KBM-7 (cell line): ENCODE measurements at places on chromosomes 6 and 20.

DNA sequence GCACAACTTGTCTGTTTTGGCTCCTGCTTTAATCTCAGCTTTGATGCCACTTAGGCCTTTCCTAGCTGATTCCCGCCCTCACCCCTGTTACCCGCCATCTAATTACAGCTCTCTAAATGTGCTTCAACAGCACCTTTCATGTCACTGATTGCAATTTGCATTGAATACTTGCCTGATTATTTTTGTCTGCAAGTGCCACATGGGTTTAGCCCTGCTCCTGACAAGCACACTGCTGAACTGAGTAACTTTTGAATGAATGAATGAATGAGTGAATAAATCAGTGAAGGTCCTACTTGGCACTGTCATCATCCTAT lies 591 bp upstream of the DCBLD1 start:
- DNase-seq, result no peak

DNA sequence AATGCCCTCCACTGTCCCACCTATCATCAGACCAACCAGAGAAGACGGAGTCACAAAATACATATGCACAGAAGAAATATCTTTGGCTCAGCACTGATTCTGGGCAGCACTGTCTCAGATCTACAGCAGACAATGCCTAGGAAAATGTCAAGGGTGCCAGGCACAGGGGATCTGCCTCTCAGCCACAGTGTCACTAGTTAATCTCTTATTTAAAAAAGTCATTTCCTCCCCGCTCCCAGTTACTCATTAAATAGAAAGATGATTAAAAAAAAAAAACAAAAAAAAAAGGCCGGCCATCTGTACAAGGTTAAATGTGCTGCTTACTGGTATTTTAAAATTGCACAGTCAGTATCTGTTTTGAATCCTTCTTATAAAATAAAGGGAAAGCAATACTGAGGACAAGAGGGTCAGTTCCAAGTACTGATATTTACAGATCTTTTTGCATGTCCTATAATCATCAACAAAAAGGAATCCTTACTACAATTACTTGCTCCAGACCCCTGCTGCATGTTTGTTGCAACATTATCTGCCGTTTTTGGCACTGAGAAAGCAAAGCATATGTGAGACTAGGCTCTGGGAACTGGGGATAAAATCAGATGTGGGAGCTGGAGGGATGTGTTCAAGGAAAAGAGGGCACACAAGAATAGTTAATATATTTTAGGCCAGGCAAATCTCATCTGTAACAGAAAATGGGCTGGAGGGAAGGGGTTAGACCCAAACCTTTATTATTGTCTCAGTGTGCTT lies 299.3 kb downstream of the KIF16B start:
- no peak for DNase-seq

DNA sequence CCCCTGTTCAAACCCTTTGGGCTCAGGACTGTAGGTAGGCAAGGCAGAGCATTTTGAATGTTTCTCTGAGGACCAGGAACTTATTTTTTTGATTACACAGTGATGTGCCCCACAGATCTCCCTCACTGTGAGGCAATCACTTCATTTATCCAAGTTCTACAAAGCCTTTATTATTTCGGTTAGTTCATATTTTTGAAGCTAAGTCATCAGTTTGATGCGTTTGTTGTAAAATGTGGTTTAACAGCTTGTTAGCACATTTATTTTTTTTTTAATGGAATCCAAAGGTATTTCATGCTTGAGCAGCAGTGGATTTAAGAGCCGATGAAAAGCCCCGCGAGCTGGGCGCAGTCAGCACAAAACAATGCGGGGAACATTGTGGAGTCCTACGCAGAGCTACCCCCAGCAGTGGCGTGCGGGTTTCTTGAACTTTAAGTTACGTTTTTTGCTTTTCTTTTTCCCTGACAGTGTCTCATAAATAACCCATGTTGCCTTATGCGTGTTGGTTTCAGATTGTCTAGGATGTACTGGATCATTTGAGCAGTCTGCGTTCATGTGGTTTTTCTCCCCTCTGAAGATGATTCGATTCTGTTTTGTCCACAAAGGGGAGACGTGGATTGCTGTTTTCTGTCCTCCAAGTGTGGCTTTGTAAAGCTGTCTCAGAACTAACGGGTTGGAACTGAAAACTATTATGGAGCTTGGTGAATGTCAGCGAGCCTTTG lies 233.6 kb upstream of the BMP2 start:
- no peak for DNase-seq

- peak; percentile 71 for DNase-seq
Measured at GRCh38 chr20:51542033-51542570, 417 bp downstream of the NFATC2 start.

- DNase-seq, result no peak
Measured at GRCh38 chr6:18596531-18596835, 209.3 kb downstream of the RNF144B start.

DNA sequence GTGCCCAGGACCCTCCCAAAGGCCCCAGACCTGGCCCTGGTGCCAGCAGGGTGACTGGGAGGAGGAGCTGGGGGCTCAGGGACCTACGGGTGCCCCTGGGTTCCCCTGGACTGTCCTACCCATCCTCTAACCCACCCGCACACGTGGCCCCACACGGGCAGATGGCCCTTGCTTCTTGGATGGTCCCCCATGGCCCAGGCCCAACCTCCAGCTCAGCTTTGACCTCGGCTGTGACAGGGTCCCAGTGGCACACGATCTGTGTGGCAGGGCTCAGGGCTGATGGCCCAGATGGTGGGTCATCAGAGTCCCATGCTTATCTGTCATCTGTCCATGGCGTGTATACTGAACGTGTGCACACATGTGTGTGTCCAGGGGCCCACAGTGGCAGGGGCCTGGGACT lies 4.0 kb downstream of the NTSR1 start:
- no peak for DNase-seq

- DNase-seq, result no peak
Measured at GRCh38 chr20:9457136-9457535, 57.3 kb upstream of the LAMP5 start.

DNA sequence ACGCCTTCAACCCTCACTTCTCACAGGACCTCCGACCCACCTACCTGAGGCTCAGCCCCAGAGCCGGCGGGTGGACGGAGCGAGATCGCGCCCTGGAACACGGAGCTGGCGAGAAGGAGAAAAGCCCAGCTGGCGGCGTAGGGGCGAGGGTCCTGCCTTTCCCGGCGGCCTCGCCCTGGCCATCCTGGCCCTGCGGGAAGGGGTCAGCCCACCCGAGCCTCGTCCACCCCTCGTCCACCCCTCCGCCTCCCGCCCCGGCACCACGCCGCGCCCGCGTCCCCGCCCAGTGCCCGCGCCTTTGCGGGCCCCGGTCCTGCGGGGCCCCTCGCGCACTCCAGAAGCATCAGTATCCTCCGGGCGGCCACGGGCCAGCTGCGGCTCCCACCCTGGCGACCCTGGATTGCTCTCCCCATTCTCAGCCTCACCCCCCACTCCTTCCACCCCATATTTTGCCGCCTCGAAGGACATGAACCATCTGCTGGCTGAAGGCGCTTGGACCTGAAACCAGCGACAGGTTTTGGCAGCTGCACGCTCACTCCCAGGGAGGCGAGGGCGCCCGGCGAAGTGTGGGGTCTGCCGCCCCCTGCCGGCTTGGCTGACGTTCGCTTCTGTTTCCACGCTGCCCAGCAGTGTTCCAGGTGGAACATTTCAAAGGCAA lies 65.1 kb downstream of the PLG start:
- peak; percentile 45 for DNase-seq

DNA sequence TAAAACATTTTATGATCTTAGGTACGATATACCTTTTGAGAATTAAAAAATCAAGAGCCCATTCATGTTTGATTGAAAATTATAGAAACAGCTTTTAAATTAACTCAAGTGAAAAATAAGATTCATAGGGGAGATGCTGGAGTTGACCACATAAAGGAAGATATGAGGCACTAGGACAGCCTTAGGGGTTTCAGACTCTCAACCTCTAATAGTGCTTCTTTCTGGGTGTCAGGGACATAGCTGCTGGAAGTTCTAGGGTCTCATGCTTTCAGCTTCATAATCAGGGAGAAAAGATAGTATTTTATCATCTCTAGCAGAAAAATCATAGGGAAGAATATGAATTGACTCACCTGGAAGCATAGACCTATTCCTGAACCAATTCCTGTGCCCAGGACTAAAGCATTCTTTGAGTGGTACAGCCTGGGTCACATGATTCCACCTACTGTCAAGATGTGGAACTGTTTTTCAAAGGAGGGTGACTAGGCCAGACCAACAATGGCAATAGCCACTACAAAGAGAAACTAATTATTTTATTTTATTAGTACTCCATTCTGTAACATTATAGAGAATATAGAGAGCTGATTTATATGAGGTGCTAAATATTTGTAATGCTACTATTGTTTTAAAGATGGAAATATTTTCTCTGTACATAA lies 27.8 kb upstream of the CENPW start:
- peak; percentile 9 for DNase-seq

DNA sequence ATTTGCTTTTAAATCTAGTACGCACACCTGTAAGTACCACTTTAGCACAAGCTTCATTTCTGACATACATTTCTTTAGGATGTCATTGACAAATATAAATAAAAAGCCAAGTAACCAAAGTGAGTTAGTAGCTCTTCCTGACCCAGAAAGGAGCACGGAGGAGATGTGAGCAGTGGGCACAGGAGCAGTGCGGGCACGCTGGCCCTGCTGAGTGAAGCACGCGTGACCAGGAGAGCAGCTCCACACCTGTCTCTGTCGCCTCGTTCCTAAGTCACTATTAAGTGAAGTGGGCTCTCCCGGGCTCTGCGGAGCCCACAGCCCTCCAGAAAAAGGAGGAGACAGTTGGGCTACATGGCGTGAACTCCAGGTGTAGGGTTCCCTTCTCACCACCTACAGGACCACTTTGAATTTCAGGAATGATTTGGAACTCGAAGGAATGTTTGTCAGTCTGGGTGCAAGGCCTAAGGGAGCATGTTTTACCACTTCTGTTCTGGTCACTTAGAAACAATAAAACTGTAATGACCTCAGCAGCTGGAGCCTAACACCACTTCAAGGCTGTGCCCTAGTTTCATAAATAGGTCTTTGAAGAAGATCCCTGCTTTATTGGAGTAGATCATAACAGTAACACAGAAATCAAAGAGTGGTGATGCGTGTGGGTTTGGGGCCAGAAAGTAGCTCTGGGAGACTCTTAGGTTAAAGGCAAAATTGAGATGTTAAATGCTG lies 95.9 kb downstream of the FAM120B start:
- DNase-seq, result no peak

GRCh38 chr20:11328839-11329238 lies 588.9 kb upstream of the BTBD3 start:
- DNase-seq, result no peak

DNA sequence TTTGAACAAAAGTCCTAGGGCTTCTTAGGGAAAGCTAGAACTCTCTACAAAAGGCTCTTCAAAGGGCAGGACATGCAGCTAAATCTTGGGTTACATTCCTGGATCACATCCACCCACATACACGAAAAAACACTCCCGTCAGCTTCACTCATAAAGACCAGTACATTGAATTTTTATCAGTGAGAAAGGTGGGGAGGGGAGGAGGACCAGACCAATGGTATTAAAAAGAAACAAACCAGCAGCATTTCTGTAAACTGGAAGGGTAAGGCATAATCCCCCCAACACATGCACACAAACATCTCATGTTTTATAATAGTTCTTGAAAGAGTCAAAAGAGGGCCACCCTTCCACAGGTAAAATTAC lies 31.6 kb downstream of the MYLK4 start:
- no peak for DNase-seq

GRCh38 chr6:44115866-44116265 lies 11.4 kb downstream of the MRPL14 start:
- DNase-seq, result no peak

- peak; percentile 25 for DNase-seq
Measured at GRCh38 chr20:49862607-49863200, 50.1 kb downstream of the SLC9A8 start.

DNA sequence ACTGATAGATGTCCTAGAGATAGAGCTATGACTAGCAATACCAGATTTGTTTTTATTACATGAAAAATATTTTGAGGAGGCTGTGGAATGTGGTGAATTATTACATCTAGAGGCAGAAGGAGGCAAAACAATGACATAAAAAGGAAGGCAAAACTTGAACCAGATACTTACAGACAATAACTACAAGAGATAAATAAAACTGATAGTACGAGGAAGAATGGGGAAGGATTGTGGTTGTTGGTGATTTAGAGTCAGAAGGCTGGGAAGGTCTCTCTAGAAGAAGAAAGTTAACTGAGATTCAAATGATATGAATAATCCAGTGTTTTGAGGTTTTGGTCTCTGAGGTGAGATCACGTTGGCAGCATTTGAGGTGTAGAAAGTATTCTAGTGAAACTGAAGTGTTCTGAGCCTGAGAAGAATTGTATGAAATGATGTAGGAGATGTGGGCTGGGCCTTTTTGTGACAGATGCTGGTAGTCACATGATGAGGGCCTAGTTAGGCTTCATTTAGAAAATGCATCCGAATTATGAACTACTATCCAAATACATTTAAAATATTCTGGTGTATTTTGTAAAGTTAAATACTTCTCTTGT lies 589.1 kb downstream of the EYS start:
- no peak for DNase-seq

DNA sequence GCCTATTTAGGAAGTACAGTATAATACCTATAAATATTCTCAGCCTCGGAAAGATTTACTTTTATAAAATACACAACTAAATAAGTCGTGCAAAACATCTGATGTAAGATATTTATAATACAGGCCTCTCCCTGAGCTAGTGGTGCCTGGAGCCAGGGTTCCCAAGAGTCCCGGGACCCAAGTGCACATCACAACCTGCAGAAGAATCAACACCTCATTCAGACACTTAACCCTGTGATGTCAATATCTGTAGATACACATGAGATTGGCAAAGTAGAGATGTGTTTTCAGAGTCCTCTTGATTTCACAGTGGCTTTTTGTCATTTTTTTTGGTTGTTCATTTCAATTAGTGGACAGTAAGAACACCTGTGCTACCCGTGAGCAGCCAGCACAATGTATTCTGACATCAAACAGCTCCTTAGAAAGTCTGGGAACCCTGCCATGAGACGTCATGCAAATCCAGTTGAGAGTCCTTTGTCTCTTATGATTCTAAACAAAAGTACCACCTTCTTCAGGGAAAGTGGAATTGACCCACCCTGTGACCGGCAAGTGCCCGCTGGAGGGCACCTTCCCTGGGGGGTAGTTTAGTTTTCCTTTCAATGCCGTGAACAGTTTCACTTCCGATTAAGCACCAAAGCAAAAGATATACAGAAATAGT lies 101.6 kb downstream of the DACT2 start:
- DNase-seq, result no peak

- no peak for DNase-seq
Measured at GRCh38 chr20:14832630-14833029, 495.2 kb upstream of the FLRT3 start.

- no peak for DNase-seq
Measured at GRCh38 chr20:59138114-59138748, 25.4 kb upstream of the ZNF831 start.

DNA sequence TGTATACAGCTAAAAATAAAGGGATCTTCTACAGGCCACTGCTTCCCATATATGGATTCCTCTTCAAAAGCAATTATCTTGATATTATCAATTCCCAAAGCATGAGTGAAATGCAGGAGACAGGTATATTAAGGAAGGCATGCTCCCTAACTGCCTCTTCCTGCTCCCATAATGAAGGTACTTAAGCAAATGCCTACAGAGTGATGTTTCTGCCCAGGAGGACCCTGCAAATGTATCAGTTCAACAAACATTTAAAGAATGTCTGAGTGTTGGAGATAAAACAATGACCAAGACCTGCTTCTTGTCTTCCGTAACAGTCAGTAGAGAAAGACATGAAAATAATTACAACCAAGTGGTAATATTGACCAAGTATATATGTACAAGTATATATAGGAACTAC lies 4.2 kb downstream of the UBE2J1 start:
- DNase-seq, result no peak
